ENCODE measurements at places on chromosomes 3 and 15.

DNA sequence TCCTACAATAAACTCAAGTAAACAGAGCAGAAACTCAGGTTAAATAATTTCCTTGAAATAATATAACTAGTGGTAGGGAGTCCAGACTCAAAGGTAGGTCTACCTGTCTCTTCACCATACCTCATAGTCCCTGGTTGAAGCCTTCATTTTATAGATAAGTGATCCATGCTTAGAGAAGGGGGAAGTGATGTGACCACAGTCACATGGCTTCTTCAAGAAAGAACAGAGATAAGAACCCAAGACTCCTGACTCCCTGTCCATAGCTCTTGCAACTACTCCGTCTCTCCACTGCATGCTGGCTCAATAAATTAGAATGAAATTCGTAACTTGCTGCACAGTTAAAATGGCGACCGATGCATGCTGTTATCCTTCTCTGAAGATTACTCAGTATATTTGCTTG lies 11.0 kb upstream of the C15orf61 start:
- no peak for DNase-seq

GRCh38 chr15:70432924-70433495 lies 330.3 kb downstream of the UACA start:
- no peak for DNase-seq

DNA sequence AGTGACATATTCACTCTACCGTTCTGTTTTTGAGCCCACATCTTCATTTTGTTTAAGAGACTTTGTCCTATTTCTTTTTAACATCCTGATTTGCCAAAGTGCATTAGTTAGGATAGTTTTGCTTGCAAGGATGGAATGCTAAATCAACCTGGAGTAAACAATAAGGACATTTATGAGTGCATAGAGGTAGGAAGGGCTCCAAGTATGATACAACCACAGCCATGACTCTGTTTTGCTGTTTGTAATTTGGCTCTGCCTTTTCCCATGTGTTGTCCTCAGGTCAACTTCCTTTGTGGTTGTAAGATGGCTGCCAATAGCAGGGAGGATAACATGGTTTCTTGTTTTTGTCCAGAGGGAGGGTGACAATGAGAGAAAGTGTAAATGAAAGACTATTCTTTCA lies 66.4 kb upstream of the GOLIM4 start:
- DNase-seq, result no peak

- no peak for DNase-seq
Measured at GRCh38 chr3:147943265-147943945, 534.2 kb downstream of the ZIC1 start.

GRCh38 chr15:76647612-76648011 lies 257.5 kb downstream of the SCAPER start:
- no peak for DNase-seq

- DNase-seq, result no peak
Measured at GRCh38 chr3:102605153-102605552, 170.3 kb downstream of the ZPLD1 start.

Data from stimulated activated CD8-positive, alpha-beta memory T cell treated with anti-CD3 and anti-CD28 coated beads, Interleukin-7, amount 100 ng/mL, for 1 hour (primary cell).